Esophagus mucosa (tissue), 1 donor: ENCODE measurements at places on chromosomes 7 and 10. TPM values are rescaled to one million over a fixed set of nuclear protein-coding genes. Genes with fewer than 3 reads are reported as not detected.

Gene SLC16A9
- total RNA-seq = 14.3 TPM

Gene LEP
- total RNA-seq = 0.12 TPM

Gene TET1
- 0.56 TPM for total RNA-seq

Gene DNAH11
- 1.1 TPM for total RNA-seq

Gene HOXA7
- 5.2 TPM for total RNA-seq

DNA sequence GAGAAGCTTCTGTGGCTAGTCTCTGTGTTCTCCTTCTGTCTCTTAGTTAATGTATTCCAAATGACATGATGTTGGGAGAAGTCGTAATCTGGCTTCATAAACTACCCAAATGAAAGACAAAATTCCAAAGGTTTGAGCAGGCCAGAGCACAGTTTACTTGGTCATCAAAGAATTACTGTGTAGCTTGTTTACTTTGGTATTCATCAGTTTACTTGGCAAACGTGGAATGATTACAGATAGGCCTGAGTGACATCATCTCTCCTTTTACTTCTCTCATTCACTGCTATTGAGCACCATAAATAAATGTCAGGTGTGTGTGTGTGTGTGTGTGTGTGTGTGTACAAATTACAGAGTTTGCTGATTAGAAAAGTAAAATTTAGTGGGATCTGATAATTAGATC, 327.3 kb downstream of the PHTF2 start:
- ATAC-seq = no peak

GRCh38 chr7:93921607-93922566, at the start of gene GNG11:
Gene GNG11 (plus strand): TSS chr7:93921735. CDS start chr7:93922138, 403 bp downstream.
- ATAC-seq = peak; percentile 51

GRCh38 chr7:74455291-74455804, 1.6 kb downstream of the GTF2IRD1 start:
- no peak for ATAC-seq

DNA sequence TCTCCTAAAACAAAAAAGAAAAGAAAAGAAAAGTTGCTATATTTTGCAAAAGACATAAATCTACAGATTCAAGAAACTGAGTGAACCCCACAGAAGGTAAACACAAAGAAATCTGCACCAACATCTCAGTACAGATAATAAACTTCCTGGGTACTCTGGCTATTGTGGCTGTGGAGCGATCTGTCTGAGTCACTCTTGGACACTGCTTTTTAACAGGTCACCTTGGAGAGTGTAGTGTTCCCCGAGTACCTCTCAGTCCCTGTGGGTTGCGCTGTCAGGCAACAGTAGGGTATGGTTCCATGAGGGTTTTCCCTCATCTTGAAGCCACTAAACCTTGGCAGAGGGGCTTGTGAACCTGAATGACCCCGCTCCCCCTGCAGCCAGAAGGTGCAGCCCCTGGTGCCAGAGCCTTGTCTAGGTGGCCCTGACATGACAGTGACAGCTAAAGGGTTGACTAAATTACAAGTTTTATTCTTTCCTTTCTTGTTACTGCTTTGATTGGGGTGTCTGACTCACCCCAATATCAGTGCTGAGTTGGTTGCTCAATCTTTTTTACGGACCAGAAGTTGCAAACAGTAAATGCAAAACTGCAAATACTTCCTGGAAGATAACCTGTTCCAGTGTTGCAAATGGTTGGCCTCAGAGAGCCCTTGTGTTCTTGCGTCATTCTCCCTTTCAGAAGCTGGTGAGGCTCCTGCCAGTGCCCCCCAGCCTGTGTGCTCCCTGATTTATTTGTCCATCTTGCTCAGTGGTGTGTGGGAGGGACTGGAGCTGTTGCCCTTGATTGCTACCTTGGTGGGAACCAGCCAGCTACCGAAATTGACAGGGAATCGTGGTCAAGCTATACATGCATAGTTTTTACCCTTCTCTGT, 30.6 kb downstream of the POR start:
- ATAC-seq = peak; percentile 81

DNA sequence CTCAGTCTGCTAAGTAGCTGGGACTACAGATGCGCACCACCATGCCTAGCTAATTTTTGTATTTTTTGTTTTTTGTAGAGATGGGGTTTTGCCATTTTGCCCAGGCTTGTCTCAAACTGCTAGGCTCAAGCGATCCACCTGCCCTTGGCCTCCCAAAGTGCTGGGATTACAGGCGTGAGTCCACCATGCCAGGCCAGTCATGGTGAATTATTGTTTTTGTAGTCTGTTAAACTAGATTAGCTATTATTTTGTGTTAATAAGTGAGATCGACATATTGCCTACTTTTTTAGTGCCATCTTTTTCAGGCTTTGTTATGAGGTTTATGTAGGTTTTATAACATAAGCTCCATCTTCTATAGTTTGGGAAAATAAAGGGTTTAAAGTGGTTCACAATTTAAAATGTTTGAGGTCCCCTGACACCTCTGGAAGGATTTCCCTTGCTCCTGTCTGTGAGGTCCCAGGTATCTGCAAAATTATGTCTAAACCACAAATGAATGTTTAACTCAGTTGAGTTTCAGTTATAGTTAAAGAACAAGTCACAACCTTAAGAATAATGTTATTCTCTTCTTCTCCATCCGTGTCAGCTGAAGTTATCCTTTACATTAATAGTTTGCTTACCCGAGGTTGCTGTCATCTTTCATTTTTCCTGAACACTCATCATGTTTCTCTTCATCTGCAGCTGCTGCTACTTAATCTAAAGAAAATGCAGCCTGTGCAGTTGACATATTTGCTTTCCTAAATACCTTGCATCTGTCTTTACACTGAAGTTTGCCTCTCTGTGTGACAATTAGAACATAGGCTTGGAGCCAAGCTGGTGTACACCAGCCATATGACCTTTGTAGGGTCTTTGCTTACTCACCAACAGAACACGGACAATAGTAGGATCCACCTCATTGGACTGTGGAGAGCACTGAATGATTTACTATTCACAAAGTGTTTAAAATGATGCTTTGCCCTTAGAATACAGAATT, 8.9 kb upstream of the VSTM4 start:
- ATAC-seq = no peak

DNA sequence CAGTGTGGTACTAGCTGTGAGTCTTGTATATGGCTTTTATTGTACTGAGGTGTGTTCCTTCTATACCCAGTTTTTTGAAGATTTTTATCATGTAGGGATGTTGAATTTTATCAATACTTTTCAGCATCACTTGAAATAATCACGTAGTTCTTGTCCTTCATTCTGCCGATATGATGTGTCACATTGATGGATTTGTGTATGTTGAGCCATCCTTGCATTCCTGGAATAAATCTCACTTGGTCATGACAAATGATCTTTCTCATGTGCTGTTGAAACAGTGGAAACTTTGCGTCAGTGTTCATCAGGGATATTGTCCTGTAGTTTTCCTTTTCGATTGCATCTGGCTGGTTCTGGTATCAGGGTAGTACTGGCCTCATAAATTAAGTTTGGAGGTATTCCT, 7.1 kb upstream of the PRKAR1B start:
- ATAC-seq = no peak

DNA sequence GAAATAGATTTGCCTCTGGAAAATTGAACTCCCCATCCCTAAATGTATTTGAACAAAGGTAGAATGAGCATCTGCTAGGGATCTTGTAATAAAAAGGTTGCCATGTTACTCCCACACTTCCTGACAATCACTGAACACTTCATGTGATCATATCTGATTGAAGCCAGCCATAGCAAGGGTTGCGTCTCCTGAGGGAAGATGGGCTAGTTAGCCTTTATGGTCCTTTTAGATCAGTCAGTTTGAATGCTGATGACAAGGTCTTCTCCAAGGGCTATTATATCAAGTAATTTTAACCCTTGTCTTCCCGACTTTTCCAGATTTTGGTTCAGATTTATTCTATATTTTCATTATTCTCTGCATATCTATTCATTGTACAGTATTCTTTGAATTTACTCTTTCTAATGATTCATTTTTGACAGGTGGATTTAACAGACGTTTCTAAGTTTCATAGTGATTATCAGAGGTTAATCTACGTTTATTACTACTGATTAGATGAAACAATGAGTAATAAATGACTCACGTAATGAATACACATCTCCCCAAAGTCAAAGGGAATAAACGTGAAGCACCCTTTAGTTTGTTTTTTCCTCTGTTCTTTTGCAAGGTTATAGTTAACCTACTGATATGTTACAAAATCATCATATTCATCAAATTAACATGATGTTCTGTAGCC, 28.1 kb downstream of the CSGALNACT2 start:
- no peak for ATAC-seq

GRCh38 chr10:71581376-71581775, 138.2 kb downstream of the C10orf105 start:
- ATAC-seq = no peak

DNA sequence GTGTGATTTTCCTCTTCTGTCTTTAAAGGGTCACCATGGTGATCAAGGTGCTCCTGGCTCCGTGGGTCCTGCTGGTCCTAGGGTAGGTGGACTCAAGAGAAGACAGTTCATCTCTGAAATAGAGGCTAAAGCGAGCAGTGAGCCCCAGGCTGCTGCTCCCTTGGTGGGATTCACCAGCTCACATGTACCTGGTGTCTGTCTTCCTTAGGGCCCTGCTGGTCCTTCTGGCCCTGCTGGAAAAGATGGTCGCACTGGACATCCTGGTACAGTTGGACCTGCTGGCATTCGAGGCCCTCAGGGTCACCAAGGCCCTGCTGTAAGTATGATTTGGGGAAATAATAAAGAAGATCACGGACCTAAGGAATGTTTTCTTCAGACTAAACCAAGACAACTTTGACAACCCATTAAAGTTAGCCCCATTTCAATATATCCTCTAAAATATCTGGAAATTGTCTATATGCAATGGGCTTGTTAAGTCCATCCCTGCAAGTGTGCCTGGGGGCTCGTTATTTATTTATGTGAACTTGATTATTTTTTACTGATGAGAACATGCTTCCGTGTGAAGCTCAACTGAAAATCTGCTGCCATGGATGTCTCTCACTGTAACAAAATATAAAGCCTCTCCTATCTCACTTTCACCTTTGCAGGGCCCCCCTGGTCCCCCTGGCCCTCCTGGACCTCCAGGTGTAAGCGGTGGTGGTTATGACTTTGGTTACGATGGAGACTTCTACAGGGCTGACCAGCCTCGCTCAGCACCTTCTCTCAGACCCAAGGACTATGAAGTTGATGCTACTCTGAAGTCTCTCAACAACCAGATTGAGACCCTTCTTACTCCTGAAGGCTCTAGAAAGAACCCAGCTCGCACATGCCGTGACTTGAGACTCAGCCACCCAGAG, 32.5 kb downstream of the COL1A2 start:
- no peak for ATAC-seq

GRCh38 chr7:135075716-135076115, 72.2 kb upstream of the TMEM140 start:
- no peak for ATAC-seq

DNA sequence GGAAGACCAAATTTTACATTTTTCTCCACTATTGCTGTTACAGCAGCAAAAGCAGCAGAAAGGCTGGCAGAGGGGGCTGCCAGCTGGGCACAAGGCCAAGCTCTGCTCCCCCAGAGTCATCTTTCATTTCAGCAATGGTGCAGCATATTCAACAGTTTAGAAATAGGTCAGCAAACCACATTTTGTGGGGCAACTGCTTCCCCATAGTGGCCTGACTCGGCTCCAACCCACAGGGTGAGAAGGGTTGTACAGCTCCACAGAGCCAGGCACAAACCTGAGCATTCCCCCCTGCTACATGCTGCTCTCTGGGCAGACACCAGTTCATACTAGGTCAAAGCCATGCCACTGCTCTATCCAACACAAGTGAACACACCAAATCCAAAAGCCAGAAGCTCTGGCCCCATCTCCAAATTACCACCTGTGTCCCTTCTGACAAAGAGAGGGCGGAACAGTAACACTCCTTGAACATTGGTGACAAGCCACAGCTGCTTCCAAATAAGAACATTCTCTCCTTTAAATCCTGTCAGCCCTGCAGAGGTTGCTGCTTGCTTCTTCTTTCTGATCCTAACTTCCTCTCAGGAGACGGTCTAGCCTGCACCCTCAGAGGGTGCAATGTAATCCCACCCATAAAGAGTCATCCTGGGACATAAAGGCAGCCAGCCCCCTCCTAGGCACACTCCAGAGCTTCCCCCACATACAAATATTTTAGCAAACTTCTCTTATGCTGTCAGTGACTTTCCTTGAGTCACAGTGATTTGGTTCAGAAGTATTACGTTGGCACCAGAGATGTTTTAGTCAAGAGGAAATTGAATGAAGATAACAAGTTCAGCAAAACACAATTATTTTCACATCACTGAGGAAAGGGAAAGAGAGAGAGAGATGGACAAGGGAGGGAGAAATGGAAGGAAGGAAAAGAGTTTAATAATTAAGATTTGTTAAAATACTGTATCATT, 39.0 kb upstream of the SLIT1 start:
- no peak for ATAC-seq

GRCh38 chr7:66119245-66119850, 4.7 kb downstream of the CRCP start:
- ATAC-seq = no peak
